ENCODE measurements at places on chromosomes 7 and 10. TPM values are rescaled to one million over a fixed set of nuclear protein-coding genes. Genes with fewer than 3 reads are reported as not detected.

DNA sequence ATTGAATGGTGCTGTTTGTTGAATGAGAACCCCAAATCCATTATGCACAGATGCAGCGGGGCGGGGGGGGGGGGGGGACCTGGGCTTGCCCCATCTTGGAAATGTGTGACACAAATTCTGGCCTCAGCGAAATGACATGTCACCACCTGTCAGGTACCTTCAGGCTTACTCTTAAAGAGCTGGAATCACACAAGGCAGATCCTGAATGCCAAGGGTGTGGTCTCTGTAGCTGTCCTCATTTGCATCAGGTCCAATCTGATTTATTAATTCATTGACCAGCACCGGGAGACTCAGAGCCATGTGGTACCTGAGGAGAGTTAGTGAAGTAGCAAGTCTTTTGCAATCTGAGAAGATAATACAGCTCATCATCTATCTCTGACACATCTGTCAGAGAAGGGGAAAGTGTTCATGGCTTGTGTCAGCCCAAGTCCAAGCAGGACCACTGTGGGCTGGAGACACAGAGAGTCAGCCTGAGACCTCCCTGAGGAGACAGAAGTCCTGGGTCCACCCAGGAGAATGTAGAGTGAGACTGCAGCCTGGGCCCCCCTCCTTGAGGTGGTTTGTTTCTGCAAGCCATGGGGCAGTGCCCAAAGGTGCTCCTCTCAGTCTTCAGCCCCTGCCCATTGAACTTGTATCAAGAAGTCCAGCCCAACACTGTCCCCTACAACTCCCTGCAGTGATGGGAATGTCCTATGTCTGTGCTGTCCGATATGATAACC, 46.7 kb downstream of the ADCYAP1R1 start:
- DNase-seq: no peak

DNA sequence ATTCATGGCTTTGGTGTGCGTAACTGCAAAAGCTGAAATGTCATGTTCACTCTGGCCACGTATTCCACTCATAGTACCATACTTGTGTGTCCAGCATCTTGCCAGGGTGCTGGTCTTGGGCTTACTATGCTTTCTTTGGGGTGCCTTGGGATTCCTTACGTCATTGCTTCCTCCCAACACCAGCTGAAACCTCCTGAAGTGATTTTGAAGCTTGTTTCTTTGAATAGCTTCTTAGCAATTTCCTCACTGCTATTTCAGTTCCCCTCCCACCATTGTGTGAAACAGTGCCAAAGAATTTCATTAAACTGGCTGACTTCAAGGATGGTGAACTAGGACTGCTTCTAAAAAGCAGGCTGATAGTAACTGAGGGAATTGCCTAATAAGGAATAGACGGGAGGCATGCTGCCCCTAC, 36.9 kb downstream of the ENTPD1 start:
- no peak for DNase-seq

DNA sequence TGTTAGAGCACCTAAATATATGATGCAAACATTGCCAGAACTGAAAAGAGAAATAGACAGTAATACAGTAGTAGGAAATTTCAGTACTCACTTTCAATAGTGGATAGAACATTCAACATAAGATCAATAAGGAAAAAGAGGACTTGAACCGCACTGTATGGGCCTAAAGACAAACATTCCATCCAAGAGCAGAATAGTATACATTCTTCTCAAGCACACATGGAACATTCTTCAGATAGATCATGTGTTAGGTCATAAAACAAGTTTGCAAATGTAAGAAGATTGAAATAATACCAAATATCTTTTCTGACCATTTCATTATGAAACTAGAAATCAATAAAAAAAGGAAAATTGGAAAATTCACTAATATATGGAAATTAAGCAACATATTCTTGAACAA, 185.4 kb upstream of the FOXP2 start:
- no peak for DNase-seq

HYAL4 gene
- total RNA-seq: not detected

DNA sequence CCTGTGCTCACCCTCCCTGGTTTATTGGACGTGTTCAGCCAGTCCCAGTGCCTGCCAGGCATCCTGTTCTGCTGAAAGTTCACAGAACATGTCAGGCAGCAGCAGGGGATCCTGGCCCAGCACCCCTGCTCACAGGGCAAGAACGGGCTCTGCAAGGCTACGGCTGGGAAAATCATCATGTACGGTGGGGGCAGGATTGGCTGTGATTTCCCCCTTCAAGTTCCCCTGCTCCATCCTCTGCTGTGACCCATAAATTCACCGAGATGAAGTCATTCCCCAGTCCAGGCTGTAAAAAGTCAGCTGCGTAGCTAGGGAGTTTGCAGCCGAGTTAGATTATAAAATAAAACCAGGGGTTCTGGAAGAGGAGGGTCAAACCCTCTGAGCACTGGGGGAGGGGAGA, 484.1 kb upstream of the ZMIZ1 start:
- DNase-seq: no peak

DNA sequence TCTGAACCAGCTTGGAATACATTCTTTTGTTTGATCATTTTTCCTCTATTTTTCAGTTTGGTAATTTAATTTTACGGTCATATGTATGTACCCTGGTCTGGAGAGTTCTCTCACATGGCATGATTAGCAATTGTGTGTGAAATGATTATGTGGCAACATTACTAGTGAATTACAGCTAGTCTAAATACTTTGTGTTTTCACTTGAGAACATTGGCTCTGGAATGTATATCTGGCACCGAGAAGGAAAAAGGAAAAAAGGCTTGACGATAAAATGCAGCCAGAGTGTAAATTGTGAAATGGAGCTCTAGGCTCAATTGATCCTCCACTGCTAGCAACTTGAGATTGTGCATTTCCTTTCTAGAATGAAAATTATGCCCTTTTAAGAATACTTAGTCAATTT, 397.2 kb downstream of the EXOC4 start:
- no peak for DNase-seq

DNA sequence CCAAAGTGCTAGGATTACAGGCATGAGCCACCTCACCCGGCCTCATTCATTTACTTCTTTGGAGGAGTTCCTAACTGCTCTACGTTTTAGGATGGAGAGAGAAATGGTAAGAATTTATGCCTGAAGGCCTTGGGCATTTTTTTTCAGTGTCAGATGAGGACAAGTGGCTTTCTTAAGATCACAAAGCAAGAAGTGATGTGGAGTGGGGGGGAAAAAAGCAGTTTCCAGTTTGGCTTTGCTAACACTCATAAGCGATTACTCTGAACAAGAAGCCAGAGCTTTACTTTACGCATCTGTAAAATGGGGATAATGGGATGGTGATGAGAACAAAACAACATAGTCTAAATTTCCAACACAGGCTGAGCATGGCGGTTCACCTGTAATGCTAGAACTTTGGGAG, 2.6 kb upstream of the PPIA start:
- no peak for DNase-seq

DNA sequence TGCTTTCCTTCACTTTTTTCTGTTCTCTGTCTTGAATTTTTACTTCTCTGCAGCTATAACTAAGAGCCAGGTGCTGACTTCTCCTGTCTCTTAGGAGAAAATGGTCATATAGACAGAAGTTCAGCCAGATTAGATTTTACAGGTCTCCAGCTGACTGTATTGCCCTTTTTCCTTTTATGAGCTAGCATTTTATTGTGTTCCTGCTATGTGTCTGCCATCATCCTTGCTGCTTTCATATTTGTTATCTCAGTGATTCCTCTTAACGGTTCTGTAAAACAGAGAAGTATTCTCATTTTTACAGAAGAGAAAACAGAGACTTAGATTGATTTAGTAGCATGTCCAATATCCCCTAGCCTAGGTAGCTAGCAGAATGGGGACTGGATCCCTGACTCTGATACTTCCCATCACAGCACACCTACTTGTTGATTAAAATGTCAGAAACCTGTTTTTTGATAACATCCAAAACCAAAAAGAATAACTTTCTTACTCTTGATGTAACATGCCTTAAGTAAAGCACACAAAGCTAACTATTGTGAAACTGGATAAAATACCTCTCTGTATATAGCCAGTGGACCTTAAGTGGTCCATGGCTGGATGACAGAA, 5.2 kb downstream of the KAT6B start:
- DNase-seq: no peak

ANKRD30A gene
- not detected for total RNA-seq

DNA sequence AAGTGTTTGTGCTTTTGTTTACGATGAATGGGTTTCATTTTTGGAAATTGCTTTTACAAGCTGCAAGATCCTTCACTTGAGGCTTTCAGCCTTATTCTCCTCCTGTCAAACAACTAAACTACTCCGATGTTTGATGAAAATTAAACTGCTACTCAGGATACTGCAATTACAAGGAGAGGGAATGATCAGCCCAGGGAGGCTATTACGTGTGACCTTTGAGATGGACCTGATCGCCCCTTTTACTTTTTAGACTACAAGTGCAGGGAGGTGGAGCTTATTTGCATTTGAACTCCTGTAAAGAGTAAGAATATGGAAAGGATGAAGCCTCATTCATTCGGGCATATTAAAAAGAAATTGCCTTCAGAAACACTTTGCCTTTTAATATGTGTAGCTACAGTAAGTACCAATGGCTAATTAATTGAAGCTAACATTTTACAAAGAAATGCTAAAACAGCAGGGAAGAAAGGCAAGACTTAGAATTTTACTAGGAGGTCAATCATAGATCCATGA, 219.1 kb downstream of the PHTF2 start:
- no peak for DNase-seq
